Fibroblast of lung (primary cell): ENCODE measurements at places on chromosomes 2 and 18. TPM values are rescaled to one million over a fixed set of nuclear protein-coding genes. Genes with fewer than 3 reads are reported as not detected.

Gene CD302
- total RNA-seq = 9.4 and 15.9 TPM in 2 replicates

DNA sequence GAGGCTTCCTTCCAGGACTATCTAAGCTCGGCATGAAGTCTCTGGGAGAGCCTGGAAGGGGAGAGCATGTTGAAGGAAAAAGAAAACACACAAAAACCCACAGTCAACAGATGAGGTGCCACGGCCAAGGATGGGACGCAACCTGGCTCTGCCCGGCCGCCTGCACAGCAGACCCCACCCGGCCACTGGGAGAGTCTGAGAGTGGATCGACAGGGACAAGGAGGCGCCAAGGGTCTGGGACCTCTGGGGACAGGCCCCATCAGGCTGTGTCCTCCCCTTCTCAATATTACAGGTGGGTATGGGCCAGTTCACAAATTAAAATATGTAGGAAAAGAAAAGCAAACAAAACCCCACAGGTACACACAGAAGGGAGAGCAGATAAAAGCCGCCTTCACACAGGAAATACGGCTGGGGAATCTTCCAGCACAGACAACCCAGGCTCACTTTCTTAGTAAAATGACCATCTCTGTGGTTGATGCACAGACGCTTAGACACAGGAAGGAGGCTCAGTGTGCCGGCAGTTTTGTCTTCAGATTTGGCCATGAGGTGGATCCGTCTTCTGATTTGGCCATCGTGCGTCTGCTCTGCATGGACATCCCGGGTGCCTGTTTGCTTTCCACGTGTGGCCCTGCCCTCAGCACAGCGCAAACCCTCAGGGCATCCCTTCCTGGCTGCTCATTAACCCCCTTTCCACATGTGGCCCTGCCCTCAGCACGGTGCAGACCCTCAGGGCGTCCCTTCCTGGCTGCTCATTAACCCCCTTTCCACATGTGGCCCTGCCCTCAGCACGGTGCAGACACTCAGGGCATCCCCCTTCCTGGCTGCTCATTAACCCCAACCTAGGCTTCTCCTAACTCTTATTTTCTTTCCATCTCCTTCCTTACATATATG lies 138.4 kb downstream of the EIPR1 start:
- no peak for DNase-seq

DNA sequence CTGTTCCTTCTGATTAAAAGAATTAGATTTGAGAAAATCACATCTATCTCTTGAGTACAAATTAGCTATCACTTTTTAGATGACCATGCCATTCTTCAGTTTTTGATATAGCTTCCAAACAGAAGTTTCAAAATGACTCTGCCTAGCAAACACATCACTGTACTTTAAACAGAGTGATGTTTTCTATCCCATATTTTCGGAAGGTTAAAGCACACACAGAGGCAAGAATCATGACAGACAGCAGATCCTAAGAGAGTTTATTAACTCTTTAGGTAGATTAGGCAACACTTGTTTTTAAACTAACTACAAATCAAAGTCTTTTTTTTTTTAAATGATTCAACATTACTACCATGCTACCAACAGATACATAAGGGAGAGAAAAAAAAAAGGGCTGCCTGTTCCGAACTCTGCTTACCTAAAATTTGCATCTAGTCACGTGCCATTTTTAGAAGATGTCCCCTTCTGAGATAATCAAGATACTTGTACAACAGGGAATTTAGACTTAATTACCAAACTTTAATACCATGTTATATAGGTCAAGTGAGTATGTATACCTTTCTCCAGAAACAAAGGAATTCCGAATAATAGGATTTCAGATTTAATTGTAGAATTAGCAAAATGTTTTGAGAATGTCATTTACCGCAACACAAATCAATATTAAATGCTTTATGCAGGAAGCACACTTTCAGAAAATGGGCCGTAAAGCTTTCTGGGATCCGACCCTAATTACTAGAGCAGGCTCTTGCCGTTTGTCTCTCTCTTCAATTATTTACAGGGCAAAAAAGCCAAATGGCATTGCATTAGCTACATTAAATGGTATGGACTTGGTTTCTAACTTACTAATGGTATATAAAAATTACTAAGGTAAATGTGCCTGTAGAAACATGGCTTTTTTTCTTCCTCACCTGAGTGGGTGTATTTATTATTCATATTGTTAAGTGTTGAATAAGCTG lies 2.6 kb downstream of the RBMS1 start:
- no peak for DNase-seq

DNA sequence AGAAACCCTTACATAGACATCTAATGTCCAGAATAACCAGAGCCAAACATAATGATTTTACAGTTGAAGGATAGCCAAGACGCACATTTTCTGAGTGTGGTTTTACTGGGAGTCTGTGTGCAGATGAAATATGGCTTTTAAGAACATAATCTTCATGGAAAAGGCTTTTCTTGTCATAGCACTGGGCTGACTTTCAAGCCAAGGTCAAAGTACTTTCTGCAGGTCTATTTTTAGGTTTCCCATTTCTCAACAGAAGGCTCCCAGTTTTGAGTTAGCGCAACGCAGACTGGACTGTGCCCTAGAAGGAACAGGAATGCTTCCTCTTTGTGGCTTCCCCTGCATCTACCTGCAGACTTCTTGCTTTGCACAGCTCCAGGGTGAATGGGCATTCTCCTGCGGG lies 92.3 kb upstream of the UPP2 start:
- peak; percentile 83 for DNase-seq

DNA sequence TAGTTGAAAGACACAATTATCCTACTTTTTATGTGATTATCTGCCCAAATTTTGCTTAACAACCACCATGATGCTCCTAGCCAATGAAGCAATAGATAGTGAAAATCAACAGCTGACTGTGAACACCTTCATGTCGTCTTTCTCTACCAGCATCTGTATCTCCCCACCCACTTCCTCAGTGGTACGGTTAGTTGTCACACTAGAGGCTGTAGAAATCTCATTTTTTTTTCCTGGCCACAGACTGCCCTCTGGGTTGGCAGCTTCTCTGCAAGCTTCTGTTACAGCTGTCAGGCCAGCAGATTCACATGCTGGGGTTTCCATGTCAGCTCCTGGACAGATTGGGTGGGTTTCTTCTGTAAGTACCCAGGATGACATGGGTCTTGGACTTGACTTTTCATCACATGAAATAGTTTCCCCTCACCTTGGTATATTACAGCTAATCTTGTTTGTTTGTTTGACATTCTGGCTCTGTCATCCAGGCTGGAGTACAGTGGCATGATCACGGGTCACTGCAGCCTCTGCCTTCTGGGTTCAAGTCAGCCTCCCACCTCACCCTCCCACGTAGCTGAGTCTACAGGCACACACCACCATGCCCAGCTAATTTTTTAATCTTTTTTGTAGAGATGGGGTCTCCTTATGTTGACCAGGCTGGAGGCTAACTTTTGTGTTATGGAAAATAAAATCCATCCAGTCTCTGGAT lies 24.3 kb downstream of the STAT4 start:
- no peak for DNase-seq

Gene PNO1
- total RNA-seq = 12.9 and 14.4 TPM in 2 replicates

GRCh38 chr2:63052411-63053080 lies 1.9 kb downstream of the OTX1 start:
- DNase-seq = no peak

GRCh38 chr2:42142547-42143184 lies 26.5 kb upstream of the EML4 start:
- DNase-seq = peak; percentile 64

DNA sequence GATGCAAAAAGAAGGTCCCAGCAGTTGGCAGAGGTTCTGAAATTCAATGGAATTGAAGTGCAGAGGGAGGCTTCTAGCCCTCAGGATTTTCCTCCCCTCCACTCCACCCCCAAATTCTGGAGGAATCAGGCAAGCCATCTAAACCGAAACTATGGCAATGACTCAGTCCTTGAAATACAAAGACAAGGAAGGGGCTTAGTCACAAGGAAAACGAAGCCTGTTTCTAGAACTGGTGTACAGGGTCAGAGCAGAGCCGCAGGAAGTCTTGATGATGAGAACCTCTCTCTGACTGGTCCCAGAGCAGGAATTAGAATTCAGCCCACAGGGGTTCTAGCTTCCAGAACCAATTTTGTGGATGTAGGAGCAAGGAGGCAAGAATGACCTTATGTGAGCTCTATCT lies 111.7 kb upstream of the SCN1A start:
- peak; percentile 89 for DNase-seq

GRCh38 chr2:159900343-159900742 lies 102.3 kb upstream of the CD302 start:
- no peak for DNase-seq

DNA sequence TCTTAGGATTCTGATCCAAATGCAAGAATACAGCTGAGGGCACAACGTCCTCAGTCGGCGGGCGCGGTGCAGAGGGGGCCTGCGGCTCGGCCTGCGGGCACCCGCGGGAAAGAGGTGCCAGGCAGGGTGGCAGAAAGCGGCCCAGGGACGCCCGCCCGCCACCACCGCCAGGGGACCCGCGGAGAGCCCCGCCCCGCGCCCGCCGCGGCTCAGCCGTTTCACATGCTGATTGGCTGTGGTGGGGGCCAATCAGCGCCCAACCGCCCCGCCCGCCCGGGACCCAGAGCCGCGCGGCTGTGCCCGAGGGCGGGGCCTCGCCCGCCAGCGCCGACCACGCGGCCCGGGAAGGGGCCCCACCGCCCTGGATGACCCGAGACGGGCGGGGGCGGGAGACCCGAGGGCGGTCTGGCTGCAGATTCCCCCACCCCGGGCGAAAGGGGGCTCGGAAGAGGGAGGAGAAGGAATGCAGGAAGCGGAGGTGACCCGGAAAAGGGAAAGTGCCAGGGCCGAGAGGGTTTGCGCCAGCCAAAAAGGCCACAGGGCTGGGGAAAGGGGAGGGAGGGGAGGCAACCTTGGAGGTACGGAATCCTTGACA lies 8.0 kb downstream of the IRS1 start:
- DNase-seq = peak; percentile 83

DNA sequence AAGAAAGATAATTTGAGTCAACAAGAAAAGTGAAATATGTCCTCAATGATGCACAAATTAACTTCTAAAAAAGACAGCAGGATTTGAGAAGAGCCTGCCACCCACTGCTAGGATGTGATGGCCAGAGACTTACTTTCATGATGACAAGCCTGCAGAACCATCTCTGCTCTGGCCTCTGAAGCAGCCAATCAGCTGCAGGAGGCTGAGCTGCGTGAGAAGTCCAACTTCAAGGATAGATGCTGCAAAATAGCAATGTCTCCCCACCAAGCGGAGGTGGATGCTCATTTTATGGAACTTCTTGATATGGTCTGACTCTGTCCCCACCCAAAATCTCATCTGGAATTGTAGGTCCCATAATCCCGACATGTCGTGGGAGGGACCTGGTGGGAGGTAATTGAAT lies 53.1 kb downstream of the CYRIA start:
- no peak for DNase-seq

GRCh38 chr18:49869354-49869753 lies 56.0 kb upstream of the ACAA2 start:
- no peak for DNase-seq

GRCh38 chr2:232721882-232722281 lies 24.8 kb downstream of the GIGYF2 start:
- DNase-seq = no peak

- DNase-seq = no peak
Measured at GRCh38 chr2:74461187-74462053, 3.2 kb downstream of the WBP1 start.

Gene RAPH1
- 15.4 and 21.1 TPM in 2 replicates for total RNA-seq

DNA sequence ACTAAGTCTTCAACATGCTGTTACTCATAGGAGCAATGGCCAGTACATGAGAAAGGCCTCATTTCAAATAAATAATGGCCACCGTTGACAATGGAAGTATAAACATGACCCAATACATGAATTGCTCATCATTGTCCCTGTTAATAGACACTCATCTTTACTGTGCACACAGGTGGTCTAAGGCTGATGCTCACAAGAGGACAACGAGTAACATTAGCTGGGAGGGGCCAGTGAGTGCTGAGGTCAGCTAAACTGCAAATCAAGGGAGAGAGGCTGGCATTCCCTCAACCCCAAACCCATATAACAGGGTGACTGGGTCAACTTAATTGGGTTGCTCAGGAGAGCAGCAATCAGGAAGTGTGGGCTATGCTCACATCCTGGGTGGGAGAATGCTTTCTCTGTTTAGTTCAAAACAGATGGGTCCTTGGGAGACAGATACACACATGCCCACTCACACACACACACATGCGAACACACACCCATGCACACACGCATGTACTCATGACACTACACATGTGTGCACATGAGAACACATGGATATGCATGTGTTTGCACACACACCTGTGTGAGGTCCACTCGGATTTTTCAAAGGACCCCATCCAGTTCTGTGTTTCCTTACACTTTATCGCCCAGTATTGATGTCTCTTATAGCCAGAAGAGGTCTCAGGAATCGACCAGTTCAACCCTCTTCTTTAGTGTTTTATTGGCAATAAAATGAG lies 172.0 kb downstream of the INHBB start:
- no peak for DNase-seq
